ENCODE measurements at places on chromosomes 5 and 9.

DNA sequence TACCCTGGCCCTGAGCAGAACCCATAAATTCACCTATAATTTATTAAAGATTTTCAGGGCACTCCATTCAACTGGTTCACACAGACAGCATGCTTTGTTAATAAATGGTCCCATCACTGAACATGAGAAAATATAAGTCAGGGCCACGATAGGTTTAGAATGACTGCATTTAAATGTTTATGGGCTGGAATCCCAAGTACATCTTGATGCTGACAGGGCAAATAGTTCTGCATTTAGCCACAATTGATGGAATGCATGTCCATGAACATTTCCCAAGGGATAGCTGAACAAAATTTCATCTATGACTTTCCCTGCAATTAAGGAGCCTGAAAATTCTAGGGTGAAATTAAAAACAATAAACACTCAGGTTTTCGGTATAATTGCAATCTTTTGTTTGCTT, 124.5 kb downstream of the CAAP1 start:
- no peak for ATAC-seq

- ATAC-seq: no peak
Observed at GRCh38 chr9:105842023-105842644, 147.8 kb downstream of the TMEM38B start.

DNA sequence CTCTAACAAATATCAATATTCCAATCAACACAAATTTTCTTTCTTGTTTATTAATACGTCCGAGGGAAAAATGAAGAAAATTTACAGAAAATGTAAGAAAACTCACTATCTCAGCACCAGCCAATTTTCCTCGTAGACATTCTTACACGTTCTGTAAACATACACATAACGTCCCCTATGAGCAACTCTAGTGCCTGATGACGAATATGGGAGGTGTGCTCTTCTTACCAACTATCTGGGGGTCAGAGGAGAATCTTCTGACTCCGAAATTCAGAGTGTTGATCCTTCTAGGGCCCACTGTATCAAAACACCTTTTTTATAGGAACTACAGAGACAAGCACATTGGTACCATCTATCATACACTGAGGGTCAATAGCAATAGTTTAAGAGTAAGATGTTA, 198.7 kb downstream of the GAPVD1 start:
- ATAC-seq: no peak

- no peak for ATAC-seq
Observed at GRCh38 chr5:14156290-14156649, 13.1 kb downstream of the TRIO start.

GRCh38 chr5:148970228-148970627, 92.6 kb downstream of the SH3TC2 start:
- ATAC-seq: no peak

- ATAC-seq: peak; percentile 55
Observed at GRCh38 chr5:141513627-141514329, 24.9 kb downstream of the PCDHGC5 start.

DNA sequence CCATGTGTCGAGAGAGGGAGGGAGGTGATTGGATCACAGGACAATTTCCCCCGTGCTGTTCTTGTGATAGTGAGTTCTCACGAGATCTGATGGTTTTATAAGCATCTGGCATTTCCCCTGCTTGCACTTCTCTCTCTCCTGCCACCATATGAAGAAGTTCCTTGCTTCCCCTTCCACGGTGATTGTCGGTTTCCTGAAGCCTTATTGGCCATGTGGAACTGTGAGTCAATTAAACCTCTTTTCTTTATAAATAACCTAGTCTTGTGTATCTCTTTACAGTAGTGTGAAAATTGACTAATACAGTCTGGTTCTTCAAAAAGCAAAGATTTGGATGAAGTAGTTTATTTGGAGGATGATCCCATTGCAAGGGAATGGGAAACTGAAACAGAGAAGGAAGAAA, 11.3 kb upstream of the MIER3 start:
- no peak for ATAC-seq

Data from SK-N-SH treated with all-trans-retinoic acid at 6 μM for 48 hours (cell line).